ENCODE measurements at places on chromosomes 3 and 15.

DNA sequence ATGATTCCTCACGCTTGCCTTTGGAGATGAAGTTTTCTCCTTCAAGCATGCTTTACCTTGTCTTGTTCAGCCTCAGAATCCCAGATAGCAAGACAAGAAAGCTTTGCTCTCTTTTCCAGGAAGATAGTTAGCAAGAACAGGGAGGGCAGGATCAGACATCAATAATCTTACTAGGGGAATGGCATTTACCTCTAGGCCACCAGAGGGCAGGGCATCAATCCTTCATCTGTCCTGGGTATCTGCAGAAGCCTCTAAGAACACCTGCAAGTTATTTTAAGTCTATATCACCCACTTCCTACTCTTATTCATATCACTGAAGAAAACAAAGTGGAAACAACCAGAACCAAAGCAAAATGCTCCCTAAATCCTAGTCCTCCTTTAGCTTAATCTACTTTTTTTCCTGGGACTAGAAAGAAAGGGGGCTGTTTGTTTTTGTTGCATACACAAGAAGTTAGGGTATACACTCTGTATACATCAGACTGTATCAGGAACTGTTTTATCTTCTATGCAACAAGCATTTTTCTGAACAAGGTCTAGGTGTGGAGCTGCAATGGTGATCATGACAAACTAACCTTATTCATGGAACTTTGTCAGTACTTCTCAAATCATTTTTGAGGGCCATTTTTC is 862.5 kb downstream of the CADM2 start:
- DNase-seq = no peak

DNA sequence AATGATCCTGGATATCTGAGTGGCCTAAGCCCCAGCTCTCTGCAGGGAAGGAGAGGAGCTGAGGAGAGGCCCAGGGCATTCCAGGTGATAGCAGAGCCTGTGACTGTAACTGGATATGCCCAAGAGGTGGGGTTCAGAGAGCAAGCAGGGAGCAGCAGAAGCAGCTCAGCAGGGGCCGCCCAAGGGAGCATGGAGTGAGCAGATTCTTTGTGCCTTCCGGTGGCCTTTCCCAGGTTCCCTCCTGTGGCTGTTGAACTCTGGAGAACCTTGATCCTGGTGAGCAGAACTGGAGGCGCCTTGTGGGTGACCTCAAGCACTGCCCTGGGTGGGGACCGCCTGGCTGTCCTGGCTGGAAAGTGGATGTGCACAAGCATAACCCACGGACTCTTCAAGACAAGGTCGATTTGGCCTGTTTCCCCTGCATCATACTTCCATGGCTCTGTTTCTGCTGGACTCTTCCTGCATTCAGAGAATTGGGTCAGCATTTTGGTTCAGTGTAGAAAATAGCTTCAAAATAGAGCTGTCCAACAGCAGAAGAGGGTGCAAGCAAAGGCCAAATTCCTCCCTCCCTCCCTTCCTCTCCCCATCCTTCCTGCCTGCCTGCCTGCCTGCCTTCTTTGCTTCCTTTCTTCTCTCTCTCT is 76.1 kb downstream of the ARNT2 start:
- no peak for DNase-seq

GRCh38 chr3:10845839-10846656 is 30.0 kb downstream of the SLC6A11 start:
- DNase-seq = no peak

DNA sequence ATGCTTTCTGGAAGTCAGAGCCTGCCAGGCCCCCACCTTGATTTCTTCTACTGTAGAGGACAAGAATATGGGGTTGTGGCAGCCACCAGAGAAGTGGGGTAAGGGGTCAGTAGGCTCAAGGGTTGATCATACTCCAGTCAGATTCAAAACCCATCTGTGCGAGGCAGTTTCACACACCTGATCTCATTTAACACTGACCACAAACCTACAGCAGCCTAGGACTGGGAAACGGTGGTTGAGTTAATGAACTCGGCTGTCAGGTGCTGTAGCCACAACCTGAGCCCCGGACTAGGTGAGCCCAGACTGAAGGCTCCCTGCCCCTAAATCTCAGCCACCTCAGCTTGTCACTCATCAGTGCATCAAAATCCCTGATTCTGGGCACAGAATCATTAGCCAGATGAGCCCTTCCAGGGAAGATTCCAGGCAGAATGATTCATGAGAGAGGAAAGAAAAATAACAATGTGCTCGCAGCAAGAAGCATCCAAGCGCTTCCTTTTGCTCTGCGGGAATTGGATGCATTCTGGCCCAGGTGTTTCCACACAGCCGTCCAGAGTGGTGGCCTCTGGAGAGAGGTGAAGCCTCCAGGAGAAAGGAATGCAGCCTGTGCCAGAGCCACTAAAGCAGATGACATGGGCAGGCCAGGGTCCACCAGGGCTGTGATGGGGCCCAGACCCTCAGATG is 102.1 kb downstream of the SRGAP3 start:
- no peak for DNase-seq

GRCh38 chr15:63473749-63473998 is 30.7 kb upstream of the USP3 start:
- no peak for DNase-seq

- DNase-seq = no peak
Measured at GRCh38 chr15:28861031-28861534, 12.6 kb upstream of the GOLGA6L7 start.

DNA sequence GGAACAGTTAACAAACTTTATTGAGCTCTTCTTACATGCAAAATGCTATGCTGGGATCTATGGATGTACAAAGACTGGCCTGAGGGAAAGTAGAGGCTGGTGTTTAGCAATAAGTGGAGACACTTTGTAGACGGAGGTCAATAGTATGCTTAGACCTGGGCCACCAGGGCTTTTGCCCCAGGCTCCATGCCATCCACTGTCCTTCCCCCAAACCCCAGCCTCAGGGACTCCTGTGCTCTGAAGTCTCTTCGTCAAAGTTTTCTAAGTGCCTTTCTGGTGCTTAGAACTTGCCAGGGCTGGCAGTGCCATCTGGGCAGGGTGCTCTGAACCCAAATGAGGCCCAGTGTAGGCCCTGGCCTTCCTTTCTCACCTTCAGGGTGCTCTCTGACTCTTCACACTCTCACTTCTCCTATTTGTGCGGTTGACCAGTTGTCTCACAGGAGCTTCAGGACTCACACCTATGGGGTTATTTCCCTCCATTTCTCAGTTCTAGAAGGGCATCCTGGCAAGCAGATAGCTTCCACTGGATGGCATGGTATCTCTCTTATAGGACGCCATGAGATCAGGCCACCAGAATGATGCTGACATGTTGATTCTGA is 21.8 kb upstream of the KCNAB1 start:
- no peak for DNase-seq

DNA sequence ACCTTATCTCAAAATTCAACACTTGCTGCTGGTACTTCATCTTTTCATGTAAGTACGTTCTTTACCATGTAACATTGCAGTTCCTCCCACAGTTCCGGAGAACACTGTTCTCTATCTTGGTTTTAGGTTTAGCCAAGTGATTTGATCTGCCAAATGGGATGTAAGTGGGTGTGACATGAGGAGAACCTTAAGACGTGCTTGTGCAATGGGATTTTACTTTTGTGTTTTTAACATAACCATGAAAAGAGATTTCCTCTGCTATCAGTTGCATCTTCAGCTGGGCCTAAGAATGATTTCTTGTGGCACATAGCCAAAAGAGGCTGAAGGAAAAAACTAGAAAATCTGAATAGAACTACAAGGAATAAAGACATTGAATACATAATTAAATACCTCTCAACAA is 894.5 kb upstream of the ALCAM start:
- DNase-seq = no peak

DNA sequence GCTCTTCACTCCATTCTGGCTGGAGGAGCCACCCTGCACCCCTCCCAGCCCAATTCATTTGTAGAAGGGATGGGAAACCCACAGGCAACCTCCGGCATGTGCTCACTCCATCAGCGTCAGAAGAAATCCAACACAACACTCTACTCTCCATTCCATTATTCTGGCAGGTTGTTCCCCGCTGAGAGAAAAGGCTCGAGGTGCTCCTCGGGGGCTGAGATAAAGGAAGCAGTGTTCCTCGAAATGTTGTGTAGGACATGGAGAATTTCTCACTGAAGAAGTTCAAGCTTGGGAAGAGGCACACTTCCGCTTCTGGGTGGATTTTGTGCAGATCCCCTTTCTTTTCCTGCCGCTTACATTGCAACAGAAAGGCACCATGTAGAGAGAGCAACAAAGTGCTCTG is 355.0 kb upstream of the CFAP20DC start:
- no peak for DNase-seq

DNA sequence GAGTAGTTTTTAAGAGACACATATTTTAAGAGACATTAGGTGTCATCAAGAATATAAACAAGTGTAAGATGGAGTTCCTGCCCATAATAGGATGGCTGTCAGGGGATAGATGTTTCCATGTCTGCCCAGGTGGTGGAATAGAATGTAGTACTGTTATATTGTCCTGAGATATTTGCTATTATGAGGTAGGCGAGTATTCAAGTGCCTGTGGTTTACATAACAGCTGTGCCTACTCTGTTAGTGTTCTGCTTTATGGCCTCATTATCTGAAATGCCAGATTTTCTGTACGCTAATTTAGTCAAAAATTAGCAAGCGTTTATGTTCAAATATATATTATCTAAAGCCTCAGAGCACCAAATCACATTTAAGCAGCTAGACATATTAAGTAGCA is 360.2 kb upstream of the ROPN1 start:
- no peak for DNase-seq

DNA sequence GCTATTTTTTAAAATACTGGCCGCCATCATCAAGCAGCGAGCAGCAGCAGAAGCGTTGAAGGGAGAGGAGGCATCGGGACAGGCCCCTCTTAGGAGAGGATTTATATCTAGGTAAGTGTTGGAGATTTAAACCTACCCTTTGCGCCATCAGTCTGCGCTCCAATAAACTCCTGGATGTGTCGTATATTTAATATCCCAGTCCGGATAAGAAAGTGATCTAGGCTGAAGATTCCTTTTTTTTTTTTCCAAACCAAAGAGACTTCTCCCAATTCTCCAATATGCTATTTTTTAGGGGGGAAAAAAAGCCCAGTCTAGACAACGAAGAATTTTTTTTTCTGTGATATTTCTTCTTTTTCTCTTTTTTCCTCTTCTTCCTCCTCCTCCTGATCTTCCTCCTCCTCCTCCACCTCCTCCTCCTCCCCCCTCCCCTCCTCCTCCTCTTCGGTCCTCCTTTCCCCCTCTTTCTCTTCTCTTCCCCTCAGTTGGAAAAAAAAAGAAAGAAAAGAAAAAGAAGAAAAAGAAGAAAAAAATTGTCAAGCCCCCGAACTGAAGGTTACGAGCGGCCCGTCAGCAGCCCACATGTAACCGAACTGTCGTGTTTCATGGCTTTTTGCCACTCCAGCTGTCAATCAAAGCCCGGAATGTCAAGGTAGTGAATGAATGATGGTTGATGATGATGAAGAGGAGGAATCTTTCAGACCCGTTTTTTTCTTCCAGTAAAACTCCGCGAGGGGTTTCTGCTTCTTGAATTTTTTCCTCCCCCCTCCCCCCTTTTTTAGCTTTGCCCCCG is 835 bp downstream of the MEIS2 start:
- no peak for DNase-seq

DNA sequence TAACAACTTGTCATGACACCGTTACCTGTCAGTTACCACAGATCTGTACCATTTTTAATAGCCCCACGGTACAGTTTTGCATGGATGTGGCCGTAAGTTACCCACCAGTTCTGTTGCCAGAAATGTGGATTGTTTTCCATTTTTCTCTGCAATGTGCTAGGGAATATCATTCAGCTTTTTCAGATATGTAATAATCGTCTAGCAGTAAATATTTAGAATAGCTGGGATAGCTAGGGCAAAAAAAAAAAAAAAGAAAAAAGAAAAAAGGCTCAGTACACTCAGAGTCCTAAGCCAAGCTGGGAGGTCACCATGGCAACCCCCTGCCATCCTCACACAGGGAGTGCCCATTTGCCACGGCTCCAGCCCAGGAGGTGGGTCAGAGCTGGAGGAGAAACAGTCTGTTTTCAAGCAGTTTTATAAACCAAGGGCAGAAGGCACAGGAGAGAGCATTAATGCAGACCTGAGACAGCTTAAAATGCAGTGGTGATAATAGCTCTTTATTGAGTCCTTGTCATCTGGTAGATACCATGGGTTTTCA is 25.2 kb downstream of the PAQR5 start:
- no peak for DNase-seq

DNA sequence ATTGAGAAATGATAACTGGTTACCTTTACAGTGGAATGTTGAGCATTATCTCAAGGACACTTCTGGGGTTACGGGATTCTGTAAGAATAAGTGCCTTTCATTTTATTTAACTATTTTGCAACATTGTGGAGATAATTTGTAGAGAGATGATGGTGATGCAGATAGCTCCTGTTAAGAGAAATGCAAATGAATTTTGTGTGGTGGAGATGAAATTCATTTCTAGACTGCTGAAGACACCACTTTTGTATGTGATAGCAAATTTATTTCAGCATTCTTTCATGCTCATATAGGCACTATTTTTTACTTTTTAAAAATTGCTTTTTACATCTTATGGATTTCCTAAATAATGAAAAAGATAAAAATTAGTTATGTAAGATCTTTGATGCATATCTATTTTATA is 463.3 kb upstream of the CBLB start:
- DNase-seq = no peak

- no peak for DNase-seq
Measured at GRCh38 chr3:152309535-152310307, 41.0 kb downstream of the MBNL1 start.

- no peak for DNase-seq
Measured at GRCh38 chr3:194944526-194944925, 258.8 kb downstream of the FAM43A start.

DNA sequence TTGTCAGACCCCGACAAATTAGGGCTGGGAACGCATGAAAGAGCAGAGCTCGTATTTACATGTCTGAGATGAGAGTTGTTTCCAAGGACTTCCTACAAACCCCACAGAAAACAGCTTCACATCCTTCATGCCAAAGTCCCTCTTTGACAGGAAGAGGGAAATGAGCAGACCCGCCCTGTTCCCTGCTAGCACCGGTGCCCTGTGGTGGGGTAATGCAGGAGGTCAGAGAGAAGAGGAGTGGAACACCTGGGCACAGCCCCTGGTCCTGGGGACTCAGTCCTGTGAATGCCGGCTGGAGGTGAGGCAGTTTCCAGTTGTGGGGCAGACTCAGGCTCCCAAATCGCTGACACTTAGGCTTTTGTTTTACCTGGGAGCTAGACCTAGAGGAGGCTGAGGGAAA is 4.0 kb downstream of the PLA2G4D start:
- DNase-seq = no peak

- no peak for DNase-seq
Measured at GRCh38 chr3:11536132-11536935, 107.4 kb downstream of the VGLL4 start.

GRCh38 chr15:48710952-48711495 is 65.5 kb upstream of the FBN1 start:
- no peak for DNase-seq

- DNase-seq = no peak
Measured at GRCh38 chr15:33001926-33002325, 192.6 kb downstream of the FMN1 start.

Data from mesothelial cell of epicardium (in vitro differentiated cells).